Ureter (tissue), 1 donor: ENCODE measurements at places on chromosomes 7 and 10.

GRCh38 chr7:101900103-101900502 lies 82.7 kb downstream of the CUX1 start:
- DNase-seq = no peak

GRCh38 chr7:45190406-45191165 lies 33.0 kb downstream of the RAMP3 start:
- peak; percentile 39 for DNase-seq

- no peak for DNase-seq
Measured at GRCh38 chr10:86020134-86020533, 346.5 kb downstream of the GRID1 start.

GRCh38 chr10:128209862-128210214 lies 83.6 kb upstream of the MKI67 start:
- DNase-seq = no peak

GRCh38 chr7:100156331-100157068 lies 2.0 kb downstream of the TRAPPC14 start:
- DNase-seq = no peak

DNA sequence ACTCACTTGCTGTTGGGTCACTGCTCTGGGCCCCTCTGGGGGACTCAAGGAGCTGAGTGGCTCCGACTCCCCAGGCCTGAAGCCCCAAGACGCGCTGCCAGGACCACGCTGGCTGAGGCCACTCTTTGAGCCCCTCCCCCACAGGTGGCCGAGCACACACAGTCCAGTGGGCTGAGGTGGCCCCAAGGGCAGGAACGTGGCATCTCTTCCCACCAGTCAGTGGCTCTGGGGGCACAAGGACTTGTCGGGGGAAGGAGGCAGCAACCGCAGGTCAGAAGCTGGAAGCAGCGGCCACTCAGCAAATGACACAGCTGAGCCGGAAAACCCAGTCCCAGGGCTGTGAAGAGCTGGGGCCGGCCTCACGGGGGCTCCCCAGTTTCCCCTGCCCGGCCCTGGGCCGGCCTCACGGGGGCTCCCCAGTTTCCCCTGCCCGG lies 24.1 kb downstream of the GRIFIN start:
- DNase-seq = no peak

- DNase-seq = no peak
Measured at GRCh38 chr10:48333856-48334255, 27.4 kb downstream of the MAPK8 start.

DNA sequence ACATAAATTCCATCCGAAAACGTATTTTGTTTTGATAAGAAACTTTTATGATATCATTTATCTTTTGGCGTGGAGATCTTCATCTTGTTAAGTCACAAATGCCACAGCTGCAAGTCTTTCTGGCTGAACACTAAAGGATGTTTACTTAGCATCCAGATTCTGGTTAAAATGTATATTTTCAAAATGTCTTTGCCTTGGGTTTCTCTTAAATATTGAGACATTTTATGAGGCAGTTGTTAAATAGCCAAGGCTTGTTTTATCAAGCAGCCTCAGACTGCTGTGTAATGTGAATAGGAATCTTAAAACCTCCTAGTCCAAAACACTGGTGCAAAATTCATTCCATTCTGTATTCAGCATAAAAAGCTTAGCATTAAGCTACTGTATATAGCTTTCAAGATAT lies 136.3 kb upstream of the FZD1 start:
- DNase-seq = no peak

GRCh38 chr10:44755481-44755880 lies 155.7 kb upstream of the TMEM72 start:
- no peak for DNase-seq

GRCh38 chr10:26612151-26612915 lies 85.2 kb upstream of the PDSS1 start:
- no peak for DNase-seq

- no peak for DNase-seq
Measured at GRCh38 chr10:33917069-33917780, 582.8 kb upstream of the NRP1 start.

GRCh38 chr7:70630818-70631457 lies 501.0 kb upstream of the GALNT17 start:
- no peak for DNase-seq

DNA sequence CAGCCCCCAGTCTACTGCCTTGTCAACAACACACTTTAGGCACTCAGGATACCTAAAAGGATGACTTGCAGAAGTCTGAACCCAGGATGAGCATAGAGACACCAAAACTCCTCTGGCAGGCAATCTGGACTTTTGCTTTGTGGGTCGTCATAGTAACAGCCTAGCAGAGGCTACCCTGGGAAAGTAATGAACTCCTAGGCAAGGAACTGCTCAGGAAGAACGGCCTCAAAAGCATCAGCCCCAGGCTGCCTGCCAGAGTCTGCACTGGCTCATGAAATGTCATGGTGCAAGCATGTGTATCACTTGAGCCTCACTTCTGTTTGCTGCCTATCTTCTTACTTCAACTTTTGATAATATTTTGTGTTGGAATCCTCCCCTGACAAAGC lies 715.1 kb downstream of the GRID1 start:
- DNase-seq = no peak

DNA sequence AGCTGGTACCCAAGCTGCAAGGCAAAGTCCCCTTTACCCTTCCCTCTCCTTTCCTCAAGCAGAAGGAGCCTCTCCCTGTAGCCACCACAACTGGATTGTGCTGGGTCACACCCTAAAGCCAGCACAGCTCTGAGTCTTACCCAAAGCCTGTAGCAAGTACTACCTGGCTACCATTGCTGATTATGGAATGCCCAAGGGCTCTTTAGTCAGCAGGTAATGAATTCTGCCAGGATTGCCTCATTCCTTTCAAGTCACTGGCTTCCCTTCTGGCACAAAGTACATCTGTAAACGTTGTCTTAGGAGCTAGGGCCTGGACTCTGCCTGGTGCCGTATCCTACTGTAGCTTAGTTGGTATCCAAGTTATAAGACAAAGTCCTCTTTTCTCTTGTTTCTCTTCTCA lies 52.0 kb downstream of the FAS start:
- no peak for DNase-seq

DNA sequence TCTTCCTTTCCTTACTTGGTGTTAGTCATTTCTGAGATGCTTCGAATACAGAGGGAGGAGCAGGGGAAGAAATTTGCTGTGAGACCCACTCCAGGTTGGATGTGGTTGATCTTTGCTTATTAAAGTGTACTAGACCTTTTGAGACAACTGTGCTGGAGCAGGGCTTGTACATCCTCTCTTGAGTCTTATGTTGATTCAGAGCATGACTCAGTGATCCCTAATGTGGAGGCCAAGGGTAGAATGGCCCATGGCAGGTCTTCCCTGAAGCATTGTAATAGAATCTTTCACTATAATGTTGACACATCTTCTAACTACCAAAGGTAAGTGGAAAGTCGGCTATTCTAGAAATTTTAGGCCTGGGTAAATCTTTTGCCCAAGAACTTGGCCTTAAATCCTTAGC lies 17.0 kb upstream of the SFR1 start:
- DNase-seq = no peak

GRCh38 chr7:108236681-108237415 lies 106.7 kb upstream of the LAMB4 start:
- DNase-seq = no peak

DNA sequence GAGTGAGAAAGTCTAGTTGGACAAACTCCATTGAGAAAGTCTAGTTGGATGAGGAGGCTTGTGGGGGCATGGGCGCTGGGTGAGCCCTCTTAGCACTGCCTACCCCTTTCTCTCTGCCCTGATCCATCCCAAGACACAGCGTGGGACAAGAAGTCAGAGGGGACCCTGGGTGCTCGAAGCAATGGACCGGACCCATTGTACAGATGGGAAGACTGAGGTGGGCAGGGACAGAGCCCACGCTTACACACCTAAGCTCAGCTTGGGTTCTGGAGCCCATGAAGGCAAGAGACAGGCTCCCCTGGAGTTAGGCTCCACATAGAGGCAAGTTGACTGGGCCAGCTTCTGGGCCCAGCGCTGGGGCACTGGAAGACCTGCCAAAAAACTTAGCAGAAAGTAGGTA lies 126.8 kb upstream of the TNRC18 start:
- DNase-seq = no peak

- no peak for DNase-seq
Measured at GRCh38 chr10:37125921-37126320, 523 bp downstream of the ANKRD30A start.

DNA sequence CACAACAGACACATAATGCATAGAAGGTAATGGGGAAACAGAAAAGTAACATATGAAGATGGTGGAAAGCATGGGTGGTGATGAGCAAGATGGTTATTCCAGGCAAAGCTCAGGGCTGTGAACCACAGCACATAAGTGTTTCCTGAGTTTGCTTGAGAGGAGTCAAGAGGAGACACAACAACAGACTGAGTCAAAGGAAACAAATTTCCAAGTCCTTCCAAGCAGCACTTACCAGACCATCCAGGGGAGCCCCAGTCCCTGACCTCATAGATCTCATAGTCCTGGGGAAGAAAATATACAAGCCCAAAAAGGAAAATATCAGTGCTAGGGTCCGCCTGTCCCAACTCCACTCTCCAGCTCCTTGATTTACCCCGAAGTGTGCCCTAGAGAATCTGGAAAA lies 216.6 kb upstream of the FZD1 start:
- DNase-seq = no peak

DNA sequence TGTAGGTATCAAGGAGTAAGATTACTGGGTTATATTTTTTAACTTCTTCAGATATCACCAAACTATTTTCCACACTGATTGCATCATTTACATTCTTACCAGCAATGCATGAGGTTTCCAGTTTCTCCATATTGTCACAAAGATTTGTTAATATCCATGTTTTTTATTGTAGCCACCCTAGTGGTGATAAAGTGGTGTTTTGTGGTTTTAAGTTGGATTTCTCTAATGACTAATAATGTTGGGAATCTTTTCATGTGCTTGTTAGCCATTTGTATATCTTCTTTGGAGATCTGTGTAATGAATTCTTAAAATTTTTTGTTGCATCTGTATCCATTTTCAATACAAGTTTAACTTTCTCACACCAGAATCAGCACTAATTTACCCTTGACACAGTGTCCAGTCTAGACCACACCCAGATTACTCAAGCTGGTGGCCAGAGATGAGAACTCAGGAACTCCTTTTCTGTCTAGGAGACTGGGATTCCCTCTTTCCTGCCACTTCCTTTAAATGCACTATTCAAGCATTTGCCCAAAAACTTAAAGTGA lies 67.0 kb upstream of the PLXDC2 start:
- DNase-seq = no peak

GRCh38 chr7:66355756-66356155 lies 150.6 kb downstream of the TPST1 start:
- no peak for DNase-seq

DNA sequence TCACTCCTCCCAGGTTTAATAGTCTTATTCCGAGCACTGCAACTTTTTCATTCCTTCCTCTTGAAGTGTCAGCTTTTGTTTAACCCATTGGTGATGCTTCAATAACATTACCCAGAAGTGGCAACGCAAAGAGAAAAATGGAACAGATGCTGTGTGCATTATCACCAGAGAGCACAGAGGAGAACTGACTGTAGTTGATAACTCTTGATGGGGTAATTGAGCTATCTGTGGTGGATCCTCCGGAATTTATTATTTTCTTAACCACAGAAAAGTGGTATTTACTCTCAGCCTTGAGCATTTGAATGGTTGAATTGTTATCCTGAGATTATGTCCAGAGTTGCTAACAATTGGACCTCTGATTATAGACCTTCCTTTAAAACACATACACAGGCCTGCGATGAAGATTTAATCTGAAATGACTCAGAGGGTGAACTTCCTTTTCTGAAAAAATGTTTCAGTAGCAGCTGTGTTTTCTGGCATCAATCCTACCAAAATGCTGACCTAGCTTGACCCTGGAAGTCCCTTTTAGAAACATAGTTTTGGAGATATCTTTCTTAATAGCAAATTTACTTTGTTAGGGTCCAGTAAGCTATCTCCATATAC lies 1584.4 kb upstream of the LRRTM3 start:
- DNase-seq = no peak

DNA sequence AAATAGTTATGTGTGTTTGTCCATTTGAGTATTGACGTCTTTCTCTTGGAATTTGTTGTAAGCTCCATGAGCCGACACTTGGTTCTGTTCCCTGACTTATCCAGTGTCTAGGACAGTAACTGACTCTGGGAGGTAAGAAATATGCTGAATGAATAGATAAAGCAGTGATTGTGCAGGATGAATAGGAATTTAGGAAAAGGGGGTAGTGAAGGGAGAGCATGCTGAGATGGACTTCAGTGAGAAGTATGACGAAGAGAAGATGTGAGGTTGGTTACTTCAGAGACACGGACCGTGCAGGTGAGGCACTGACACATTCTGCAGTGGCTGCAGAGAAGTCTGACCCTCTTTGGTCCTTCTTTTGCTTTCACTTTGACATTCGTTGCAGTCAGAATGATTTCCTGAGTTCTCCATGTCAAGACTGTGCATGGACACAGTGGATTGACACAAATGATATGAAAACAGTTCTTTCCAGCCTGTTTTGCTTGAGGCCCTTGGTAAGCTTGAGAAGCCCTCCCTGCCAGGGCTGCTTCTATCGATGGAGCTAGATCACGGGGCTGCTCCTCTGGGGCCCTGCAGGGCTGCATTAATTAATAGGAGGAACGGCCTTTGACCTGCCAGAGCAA lies 261.5 kb upstream of the SORCS1 start:
- DNase-seq = no peak

DNA sequence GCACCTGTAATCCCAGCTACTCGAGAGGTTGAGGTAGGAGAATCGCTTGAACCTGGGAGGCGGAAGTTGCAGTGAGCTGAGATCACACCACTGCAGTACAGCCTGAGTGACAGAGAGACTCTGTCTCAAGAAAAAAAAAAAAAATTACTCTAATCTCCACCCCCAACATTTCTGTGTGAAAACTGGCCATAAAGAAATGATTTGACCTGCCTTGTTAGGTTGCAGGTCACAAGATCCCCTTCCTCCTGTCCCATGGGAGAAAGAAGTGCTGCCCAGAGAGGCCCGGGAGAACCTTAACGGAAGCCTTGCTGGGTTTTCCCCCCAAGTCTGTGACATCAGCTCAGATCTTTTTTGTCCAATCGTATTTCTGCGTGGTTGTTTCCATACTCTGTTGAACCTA lies 8.7 kb upstream of the CALHM1 start:
- no peak for DNase-seq

- DNase-seq = no peak
Measured at GRCh38 chr10:127193125-127193524, 3.3 kb downstream of the INSYN2A start.

- DNase-seq = no peak
Measured at GRCh38 chr10:28869606-28870201, 192.4 kb downstream of the BAMBI start.
